ENCODE measurements at places on chromosomes 5 and 9.

GRCh38 chr5:59134471-59135163 lies 551.7 kb downstream of the RAB3C start:
- DNase-seq: no peak

- DNase-seq: no peak
Observed at GRCh38 chr5:141834331-141834730, 43.9 kb downstream of the PCDH1 start.

GRCh38 chr5:151758141-151758429 lies 346 bp downstream of the ATOX1 start:
- DNase-seq: no peak

DNA sequence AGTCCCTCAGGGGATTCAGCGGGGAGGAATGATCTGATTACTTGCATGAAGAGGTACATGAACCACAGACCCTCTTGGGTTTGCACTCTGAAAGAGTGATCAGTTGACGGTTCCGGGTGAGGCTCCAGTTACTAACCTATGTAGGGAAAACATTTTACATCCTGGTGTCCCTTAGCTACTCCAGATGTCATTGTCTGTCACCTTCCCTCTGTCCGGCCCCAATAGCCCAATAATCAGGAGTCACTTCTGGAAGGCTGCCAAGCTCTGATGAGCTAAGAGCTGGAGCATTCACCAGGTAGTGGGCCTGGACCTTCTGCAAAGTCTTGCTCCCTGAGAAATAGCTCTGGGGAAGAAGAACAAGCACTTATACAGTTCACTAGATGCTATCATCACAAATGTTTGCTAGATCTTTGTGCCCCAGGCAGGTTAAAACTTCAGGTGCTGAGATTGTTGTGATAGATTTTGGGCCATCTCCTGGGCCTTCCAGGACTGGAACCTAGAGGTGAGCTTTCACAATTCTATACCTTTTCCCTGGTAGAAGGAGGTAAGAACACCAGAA lies 64.5 kb downstream of the ENTREP1 start:
- DNase-seq: no peak

- no peak for DNase-seq
Observed at GRCh38 chr9:22136461-22137096, 127.5 kb upstream of the CDKN2B start.

- peak; percentile 90 for DNase-seq
Observed at GRCh38 chr9:133137451-133138231, 16.6 kb upstream of the RALGDS start.

GRCh38 chr5:33470544-33470943 lies 29.8 kb downstream of the TARS1 start:
- DNase-seq: peak; percentile 11

GRCh38 chr9:17894501-17895160 lies 315.8 kb downstream of the SH3GL2 start:
- no peak for DNase-seq

GRCh38 chr5:153429761-153430380 lies 60.6 kb upstream of the GRIA1 start:
- DNase-seq: no peak

DNA sequence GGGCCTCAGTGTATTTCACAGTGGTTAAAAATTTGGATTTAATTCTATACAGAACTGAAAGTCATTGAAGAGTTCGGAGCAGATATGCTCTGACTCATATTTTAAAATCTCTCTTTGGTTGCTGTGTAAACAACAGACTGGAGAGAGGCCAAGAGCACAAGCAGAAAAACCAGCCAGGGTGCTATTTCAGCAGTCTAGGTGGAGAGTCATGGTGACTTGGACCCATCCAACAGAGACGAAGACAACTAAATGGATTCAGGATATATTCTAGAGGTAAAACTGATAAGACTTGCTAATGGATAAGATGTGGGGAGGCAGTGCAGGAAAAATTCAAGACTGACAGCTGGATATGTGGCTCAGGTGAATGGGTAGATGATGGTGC lies 168.9 kb downstream of the MAPKAP1 start:
- no peak for DNase-seq

DNA sequence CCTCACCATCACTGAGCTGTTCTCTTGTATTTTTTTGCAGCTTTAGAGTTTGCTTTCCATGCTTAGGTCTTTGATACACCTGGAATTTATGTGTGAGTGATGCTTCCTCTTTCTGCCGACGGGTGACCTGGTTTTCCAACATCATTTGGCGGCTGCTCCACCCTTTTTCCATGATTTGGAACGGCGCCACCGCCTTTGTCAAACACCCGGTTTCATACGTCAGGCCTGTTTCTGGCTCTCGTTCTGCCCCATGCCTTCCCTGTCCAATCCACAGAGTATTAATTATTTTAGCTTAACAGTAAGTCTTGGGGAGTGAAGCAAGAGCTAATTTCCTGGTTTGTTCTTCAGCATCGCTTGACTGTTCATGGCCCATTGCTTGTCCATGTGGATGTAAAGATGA lies 30.2 kb downstream of the CACNA1B start:
- DNase-seq: no peak

DNA sequence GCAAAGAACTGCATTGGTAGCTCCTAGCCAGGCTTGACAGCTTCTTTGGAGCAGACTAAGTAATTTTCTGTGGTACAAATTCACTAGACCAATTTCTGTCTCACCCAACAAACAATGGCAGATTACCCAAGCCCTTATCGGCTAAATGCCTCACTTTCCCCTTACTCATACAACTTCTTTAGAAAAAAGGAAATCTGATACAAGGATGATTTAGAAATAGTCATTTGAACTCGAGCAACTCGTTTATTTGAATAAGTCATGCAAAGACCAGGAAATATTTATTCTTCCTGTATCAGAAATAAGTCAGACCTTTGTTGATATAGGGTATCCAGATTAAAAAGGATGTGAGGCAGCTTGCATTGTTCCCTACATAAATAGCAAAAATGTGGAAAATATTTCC lies 170.4 kb upstream of the CDH6 start:
- DNase-seq: no peak

Data from hippocampal formation (tissue), 2 donors.